Fibroblast of skin of left quadriceps (primary cell): ENCODE measurements at places on chromosomes 7 and 10.

DNA sequence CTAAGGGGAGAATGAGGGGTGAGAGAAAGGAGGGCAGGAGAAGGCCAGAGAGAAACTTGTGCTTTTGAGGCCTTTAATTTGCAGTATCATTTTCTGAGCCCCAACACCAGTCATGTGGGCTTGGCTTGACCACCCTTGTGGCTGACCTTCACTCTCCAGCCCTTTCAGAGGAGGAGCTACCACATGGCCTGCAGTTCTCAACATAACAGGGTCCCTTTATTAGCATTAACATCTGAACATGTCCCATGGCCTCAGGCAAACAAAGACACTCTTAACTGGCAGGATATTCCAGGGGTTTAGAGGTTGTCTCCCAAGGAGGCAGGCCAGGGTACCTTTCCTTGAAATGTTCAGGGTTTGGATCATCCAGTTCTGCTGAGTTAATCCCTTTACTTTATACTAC is 6.7 kb downstream of the ZNF713 start:
- DNase-seq: no peak

GRCh38 chr7:88243345-88243909 is 23.6 kb upstream of the SRI start:
- DNase-seq: no peak

DNA sequence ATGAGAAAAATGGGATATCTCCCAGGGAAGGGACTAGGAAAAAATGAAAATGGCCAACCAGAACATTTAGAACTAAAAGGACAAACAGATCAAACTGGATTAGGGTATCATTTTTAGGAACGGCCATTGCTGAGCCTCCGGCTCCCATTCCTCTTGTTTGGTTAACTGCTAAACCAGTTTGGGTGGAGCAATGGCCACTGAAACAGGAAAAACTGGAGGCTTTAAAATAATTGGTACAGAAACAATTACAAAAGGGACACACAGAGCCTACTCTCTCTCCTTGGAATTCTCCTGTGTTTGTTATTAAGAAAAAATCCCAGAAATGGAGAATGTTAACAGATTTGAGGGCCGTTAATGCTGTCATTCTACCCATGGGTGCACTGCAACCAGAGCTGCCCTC is 4.7 kb upstream of the CHST3 start:
- no peak for DNase-seq

DNA sequence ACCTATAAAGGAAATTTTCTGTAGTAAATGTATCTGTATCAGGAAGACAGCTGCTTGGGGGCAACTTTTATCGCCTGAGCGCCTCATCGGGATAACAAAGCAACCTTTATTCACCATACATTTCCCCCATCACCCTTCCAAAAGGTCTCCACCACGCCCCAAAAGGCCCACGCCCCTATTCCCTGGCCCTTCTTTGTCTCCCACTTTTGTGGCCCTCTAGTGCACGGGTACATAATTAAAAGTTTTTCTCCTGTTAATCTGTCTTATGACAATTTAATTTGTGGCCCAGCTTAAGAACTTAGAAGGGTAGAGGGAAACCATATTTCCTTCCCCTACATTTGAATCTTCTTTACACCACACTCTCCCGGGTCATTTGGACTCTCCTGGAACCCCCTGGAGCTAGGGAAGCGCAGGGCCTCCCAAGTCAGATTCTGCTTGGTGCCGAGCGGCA is 625 bp downstream of the RP9 start:
- no peak for DNase-seq

DNA sequence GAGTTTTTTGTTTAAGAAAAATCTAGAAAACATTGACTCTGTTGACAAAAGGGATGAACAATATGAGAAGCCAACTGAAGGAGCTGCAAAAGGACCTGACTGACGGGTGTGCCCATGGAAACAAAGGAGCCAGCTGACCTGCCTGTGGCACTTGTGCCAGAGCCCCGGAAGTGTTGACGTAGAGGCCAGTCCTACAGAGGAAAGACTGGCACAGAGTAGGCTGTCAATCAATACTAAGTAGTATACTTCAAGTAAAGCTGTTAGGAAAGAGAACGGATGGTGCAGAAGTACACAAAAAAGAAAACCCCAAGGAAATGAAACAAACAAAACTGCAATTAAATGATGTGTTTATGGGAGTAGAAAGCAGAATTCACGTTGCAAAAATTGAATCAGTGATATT is 19.0 kb upstream of the ABI1 start:
- DNase-seq: no peak

- no peak for DNase-seq
Observed at GRCh38 chr10:73920089-73920488, 9.2 kb downstream of the PLAU start.

- no peak for DNase-seq
Observed at GRCh38 chr7:50147951-50148808, 55.1 kb upstream of the ZPBP start.

- DNase-seq: no peak
Observed at GRCh38 chr7:18213652-18214051, 186.0 kb upstream of the PRPS1L1 start.

- DNase-seq: peak; percentile 21
Observed at GRCh38 chr7:130242198-130243014, 24.3 kb upstream of the CPA2 start.

- DNase-seq: no peak
Observed at GRCh38 chr7:121623130-121623872, 227.2 kb upstream of the FAM3C start.

- no peak for DNase-seq
Observed at GRCh38 chr10:91022924-91023699, 102.2 kb upstream of the ANKRD1 start.

DNA sequence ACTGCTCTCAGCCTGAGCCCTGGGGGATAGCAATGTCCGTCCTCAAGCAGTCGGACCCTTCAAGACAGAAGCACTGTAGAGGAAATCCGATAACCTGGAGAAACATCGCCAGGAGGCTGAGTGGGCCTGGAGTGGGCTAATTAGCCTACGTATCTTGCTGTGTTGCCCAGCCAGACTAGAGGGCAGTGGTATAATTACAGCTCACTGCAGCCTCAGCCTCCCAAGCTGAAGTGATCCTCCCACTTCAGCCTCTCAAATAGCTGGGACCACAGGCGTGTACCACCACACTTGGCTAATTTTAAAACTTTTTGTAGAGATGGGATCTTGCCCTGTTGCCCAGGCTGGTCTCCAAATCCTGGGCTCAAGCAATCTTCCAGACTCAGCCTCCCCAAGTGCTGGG is 21.7 kb downstream of the LYZL2 start:
- no peak for DNase-seq

- no peak for DNase-seq
Observed at GRCh38 chr10:34627741-34628140, 187.4 kb downstream of the PARD3 start.

GRCh38 chr7:96933067-96933645 is 72.2 kb upstream of the DLX6 start:
- no peak for DNase-seq

DNA sequence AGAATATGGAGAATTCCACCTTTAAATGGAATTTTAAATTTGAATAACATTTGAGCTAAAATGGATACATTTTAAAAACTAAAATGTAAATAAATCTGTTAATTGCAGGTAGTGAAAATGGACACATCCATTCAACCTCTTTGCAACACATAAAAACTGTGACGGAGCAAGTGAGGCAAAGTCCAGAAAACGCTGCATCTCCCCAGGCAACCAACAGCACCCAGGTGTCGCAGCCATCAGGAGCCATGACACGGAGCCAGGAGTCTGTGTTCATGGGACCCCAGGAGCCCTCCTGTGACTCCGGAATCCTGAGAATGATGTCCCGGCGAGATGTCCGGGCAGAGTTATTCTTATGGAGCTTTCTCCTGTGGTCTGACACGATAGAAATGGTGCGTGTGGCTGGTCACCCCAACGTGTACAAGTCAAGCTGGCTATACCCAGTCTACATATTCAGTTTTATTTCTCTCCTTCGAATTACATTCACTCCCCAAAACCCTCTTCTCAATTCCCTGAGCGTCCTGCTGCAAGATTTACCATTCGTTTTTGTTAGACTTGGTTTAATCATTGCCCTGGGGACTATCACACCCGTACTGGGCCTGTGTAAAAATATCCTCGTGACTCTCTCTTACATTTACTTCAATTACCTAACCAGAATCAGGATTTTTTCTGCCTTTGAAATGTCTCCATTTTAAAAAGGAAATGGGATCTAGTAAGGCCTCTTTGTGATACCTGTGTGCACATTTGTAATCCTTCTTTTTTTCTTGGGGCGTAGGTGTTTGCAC is 13.1 kb upstream of the MRC1 start:
- no peak for DNase-seq

- no peak for DNase-seq
Observed at GRCh38 chr10:47207894-47208469, 92.0 kb upstream of the GDF10 start.

- no peak for DNase-seq
Observed at GRCh38 chr10:127398971-127399365, 150.1 kb upstream of the NPS start.

DNA sequence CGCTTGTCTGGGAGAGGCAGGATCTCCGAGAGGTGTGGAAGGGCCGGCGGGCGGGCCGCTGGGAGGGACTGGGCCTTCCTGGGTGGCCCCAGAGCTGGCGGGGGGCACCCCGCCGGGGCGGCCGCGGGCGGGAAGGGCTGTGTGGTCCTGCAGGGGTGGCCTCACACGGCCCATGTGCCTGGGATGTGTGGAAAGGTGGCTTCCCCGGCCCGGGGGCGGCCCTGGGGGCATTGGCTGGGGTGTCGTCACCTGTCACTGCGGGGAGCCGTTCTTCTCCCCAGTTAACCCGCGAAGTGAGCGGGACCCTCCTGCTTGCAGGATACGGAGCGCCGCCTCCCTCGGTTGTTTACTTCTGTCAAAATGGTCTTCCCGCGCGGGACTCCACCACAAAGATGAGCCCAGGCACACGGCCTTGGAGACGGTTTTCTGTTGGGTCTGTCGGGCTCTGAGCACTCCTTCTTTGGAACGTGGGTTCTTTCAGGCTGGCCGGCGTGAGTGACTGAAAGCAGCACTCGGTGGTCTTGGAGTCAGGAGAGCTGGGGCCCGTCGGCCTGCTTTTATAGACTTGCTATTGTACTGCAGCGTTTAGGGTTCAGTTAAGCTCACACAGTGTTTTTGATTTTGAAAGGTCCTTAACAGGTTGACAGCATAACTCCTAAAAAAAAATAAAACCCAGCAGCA is 700 bp downstream of the SMC3 start:
- no peak for DNase-seq

GRCh38 chr7:35565927-35566326 is 129.0 kb downstream of the HERPUD2 start:
- no peak for DNase-seq

DNA sequence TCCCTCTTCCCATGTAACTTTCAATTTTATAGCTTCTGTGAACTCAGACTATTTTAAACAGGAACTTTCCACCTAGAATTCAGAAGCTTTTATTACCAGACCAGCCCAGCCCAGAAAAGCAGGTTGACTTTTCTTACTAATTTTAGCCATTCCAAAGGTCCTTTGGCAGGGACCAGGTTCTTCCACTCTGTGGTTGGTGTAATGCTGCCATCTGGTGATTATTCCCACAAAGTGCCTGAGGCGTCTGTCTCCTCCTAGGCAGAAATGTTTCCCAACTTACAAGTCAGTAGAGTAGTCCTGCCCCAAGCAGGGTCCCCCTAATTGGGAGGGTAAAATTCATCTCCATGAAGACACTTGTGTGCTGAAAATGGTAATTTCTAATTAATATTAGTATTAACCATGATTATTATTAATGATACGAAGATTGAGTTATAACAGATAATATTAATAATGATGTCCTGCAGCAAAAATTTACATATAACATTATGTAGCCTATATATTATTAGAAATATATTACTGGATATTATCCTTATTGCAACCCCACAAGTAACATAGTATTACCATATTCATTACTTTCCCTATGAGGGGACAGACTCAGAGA is 53.0 kb upstream of the PPP1R17 start:
- DNase-seq: peak; percentile 8

- DNase-seq: no peak
Observed at GRCh38 chr10:79088176-79088575, 19.4 kb downstream of the ZMIZ1 start.

DNA sequence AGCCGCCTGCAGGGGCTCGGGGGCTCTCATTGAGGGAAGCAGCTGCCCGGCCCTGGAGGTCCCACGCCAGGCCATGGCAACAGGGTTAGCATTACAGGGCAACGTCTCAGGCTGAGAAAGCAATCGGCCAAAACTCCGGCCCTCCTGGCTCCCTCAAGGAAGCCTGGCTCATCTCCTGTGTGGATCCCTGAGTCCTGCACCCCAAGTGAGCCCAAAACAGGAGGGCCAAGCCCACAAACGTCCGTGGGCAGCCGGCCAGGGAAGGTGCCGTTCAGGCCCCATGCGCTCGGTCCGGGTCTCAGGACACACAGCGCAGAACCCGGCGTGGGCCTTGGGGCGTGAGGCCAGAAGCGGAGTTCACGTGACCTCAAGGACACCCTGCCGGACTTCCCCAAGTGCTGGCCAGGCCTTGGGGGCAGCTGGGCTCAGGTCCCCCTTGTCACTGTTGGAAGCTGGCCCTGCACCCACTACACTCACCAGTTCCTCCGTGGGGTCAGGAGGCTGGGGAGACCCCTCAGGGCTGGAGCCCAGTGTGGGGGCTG is 8.0 kb upstream of the PWWP2B start:
- no peak for DNase-seq

DNA sequence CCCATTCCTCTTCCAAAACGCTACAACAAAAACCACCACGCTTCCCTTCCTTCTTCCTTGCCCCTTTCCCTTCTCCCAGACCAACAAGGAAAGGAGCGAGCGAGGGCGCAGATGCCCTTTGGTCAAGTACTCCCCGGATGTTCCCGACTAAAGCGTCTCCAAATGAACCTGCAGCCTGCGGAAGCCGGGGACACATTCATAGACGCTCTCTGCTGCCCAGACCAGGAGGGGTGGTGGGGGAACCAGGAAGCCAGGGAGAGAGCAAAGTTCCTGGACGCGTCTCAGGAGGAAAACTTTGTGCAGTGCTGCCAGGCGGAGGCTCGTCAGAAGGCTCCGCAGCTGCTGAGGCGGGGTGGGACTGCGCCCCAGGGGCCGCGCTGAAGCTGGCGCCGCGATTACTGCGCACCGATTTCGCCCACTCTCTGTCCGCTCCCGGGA is 754 bp downstream of the SEMA3D start:
- no peak for DNase-seq
